SK-N-SH treated with all-trans-retinoic acid at 6 μM for 48 hours (cell line): ENCODE measurements at places on chromosomes 2 and 18.
A peak's percentile ranks its signal among the peaks of the same experiment; 100 is the strongest.

- no peak for ATAC-seq
These were observed 109.8 kb upstream of the GALNT13 start for GRCh38 chr2:153761936-153762335.

- ATAC-seq: no peak
These were observed 486.9 kb upstream of the RAB6C start for GRCh38 chr2:129492548-129492947.

GRCh38 chr2:101302016-101302415 lies 6.5 kb downstream of the RNF149 start:
- no peak for ATAC-seq

DNA sequence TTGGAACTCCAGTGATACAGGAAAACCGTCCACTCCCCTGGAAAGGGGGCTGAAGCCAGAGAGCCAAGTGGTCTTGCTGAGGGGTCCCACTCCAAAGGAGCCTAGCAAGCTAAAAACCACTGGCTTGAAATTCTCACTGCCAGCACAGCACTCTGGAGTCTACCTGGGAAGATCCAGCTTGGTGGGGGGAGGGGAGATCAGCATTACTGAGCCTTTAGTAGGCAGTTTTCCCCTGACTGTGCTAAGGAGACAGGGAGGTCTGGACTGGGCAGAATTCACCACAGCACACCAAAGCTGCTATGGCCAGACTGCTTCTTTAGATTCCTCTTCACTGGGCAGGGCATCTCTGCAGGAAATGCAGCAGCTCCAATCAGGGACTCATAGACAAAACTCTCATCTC lies 510.7 kb upstream of the LRRTM1 start:
- ATAC-seq: no peak

- peak; percentile 10; the same call in 2 of the 3 replicates for ATAC-seq
These were observed 1.2 kb downstream of the KIF5C start for GRCh38 chr2:148876202-148876594.

- ATAC-seq: no peak
These were observed 131.5 kb downstream of the HDAC4 start for GRCh38 chr2:239269173-239269885.

GRCh38 chr18:24427484-24427883 lies 1.0 kb downstream of the IMPACT start:
- peak; percentile 50 for ATAC-seq

- no peak for ATAC-seq
These were observed 31.6 kb downstream of the RAB27B start for GRCh38 chr18:54859667-54860421.

- ATAC-seq: no peak
These were observed 45.9 kb downstream of the SCTR start for GRCh38 chr2:119478188-119478977.

GRCh38 chr2:109214651-109215371 lies 85.8 kb downstream of the SH3RF3 start:
- no peak for ATAC-seq

- no peak for ATAC-seq
These were observed 3.2 kb upstream of the GPR155 start for GRCh38 chr2:174490051-174490450.

DNA sequence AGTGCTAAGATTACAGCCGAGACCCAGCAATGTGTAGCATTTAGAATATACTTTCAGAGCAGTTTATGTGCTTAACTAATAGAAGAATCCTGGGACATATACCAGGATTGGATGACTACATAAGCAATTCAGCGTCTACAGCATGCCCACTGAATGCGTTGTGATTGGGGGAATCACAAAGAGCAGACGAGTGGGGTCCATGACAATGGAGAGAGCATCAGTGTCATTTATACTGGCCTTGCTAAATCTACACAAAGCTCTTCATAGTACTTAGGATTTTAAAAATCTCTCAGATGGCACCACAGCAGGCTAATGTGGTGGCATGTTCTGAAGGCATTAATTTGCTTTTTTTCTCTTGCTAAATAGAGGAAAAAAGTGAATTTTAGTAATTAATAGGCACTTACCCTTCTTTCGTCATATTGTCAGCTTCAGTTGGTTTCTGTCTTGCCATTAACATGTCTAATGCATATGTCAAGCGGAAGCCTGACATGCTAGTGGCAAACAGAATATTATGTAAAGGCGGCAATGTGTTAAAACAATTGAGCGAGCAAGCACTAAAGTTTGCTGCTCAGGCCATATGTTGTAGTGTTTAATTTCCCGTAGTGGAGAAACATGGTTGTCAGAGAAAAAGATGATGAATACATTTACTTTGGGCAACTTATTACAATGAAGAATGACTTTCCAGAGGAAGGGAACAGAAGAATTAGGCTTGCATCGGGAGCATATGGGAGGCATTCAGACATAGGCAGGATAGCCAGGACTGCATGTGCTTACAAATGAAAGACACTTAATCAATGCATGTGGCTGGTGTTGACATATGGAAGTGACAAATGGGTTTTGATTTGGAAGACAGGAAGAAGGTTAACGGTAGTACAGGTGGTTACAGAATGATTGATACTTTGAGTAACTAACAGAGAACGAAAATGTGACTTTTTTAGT lies 145.2 kb downstream of the ICOS start:
- ATAC-seq: no peak

DNA sequence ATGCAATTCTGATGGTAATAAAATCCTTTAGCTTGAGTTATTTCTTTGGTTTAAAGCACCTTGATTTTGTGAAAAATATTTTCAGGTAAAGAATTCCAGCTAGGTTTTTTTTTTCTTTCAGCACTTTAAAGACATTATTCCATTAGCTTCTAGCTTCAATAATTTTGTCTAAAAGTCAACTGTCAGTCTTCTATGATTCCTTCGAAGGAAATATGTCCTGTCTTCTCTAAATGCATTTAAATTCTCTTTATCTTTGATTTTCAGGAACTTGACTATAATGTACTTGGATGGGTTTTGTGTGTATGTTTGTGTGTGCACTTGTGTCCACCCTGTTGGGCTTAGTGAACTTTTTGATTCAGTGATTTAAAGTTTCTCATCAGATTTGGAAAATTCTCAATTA lies 4.7 kb downstream of the LONRF2 start:
- no peak for ATAC-seq

DNA sequence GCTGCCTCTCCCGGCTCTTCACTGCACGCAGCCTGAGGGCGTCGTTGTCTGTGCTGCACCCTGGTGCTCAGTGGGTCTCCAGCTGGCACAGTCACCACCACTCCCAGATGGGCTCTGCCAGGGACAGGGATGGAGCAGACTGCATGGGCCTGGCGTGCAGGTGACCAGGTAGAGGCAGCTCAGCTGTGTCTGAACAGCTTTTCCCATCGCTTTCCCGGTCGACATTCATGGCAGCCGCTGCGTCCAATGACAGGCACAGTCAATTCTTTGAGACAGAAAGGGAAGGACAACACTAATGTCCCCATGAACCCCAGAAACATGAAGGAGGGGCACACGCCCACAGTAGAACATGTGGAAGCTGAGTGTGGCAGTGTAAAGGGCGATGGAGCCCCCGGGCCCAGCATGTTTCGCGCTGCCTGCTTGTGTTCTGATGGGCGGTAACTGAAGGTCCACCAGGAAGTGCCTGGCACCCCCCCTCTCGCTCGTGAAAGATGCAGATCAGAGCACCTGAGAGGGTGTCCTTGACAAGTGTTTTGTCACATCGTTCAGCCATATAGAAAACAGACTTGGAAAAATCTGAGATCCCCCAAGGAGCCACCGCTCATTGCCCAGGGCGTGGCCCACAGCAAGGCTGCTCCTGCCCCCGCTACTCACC lies 122.4 kb downstream of the NFATC1 start:
- no peak for ATAC-seq

DNA sequence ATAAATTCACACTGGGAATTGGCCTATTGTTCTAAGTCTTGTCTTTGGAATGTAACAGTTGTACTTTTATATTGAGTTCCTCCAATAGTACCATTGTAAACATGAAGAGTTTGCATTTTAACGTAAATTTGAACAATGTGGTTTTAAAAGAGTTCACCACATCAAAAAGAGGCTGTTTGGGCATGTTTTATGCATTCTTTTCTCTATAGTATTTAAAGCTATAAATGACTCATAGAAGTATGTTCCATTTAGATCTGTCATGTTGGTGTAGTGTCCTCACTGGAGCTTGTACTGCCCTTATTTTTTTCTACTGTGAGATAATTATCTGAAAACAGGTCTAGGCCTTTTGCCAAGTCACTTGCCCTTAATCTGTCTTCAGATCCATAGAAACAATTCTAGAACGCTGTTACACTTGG lies 141.9 kb downstream of the RHBDD1 start:
- peak; percentile 95 for ATAC-seq

DNA sequence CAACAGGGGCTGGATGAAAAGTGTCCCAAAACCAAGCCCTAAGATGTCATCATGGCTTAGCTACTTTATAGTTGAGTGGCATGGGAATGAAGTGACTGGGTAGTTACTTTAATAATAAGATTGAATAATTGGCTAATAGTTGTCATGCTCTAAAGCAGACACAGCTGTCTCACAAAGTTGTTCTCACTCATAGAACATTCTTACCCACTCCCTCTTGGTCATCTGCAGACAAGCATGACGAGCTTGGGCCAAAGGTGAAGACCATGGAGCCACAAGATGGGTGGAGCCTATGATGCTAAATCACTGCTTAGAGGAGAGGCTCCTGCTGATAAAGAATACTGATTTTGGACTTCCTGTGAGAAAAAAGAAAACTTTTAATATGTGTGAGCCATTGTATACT lies 62.4 kb upstream of the MMADHC start:
- no peak for ATAC-seq

- no peak for ATAC-seq
These were observed 2.7 kb downstream of the STK16 start for GRCh38 chr2:219247678-219248642.

DNA sequence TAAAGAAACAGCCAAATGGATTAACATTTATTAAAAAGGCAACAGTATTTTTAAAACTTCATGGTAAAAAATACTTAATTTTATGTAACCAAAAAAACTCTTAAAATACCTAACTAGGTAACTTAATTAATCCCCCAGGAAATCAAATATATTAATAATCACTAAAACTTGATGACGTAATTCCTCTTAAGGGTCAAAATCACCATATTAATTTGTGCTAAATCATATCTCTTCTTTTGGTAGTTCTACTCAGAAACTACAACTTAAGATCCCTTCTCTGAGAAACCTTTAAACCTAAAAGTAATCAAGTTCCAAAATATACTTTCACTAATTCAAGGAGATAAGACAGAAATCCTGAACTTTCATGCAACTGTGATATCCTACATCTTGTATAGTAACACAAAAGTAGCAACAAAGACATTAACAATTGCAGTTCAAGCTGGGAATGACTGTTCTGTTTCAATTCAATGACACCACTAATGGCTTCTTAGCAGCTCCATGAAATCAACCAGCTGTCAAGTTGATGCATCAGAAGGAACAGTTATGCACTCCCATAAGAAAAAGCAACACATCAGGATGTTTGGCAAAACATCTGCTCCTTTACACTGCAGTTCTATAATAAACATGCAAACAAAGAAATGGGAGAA lies 4.0 kb downstream of the BAZ2B start:
- ATAC-seq: no peak

DNA sequence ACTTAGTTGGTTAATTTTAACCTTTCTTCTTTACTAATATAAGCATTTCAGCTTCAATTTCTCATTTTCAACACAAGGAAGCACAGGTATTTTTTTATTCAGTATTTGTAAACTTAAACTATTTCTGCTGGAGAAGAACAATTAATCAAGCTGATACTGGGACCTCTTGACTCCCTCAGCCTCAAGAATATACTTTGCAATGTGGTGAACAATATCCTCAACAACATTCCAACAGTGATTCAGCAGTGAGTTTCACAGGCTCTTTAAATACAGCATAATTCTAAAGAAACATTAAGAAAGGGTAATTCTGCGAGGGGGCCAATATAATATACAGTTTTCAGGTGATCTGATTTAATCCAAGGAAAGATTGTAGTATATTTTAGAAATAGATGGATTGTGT lies 10.0 kb downstream of the RAPGEF4 start:
- ATAC-seq: no peak
